ENCODE measurements at places on chromosomes 5 and 9. TPM values are rescaled to one million over a fixed set of nuclear protein-coding genes. Genes with fewer than 3 reads are reported as not detected.

CDH12 gene
- total RNA-seq, result 0.16 TPM

LIX1 gene
- total RNA-seq, result not detected

HTR4 gene
- not detected for total RNA-seq

CCDC171 gene
- 2.4 TPM for total RNA-seq

DND1 gene
- total RNA-seq, result 0.24 TPM

TMEM252 gene
- not detected for total RNA-seq

SAXO1 gene
- under 0.01 TPM for total RNA-seq

SECISBP2 gene
- 28.5 TPM for total RNA-seq

SH3PXD2B gene
- total RNA-seq, result 96.2 TPM

MEF2C gene
- total RNA-seq, result 30.8 TPM

ADAMTS12 gene
- 12.9 TPM for total RNA-seq

ARID3C gene
- total RNA-seq, result 0.32 TPM
